Fibroblast of lung (primary cell): ENCODE measurements at places on chromosomes 2 and 18. TPM values are rescaled to one million over a fixed set of nuclear protein-coding genes. Genes with fewer than 3 reads are reported as not detected.
A peak's percentile ranks its signal among the peaks of the same experiment; 100 is the strongest.

The RAB27B gene
- 0.77 and 0.99 TPM in 2 replicates for total RNA-seq

The ST6GAL2 gene
- not detected in 2 replicates for total RNA-seq

GRCh38 chr18:671405-671804, 14.0 kb downstream of the TYMS start:
- H3K27ac ChIP-seq = no peak overlapping the region
- no peaks in the 10 kb centered on the region for H3K27me3 ChIP-seq
- no peak overlapping the region for H3K4me3 ChIP-seq
- no peak for DNase-seq
- peaks cover 20% of the 10 kb centered on the region for H3K36me3 ChIP-seq

- no peaks in the 10 kb centered on the region for H3K4me1 ChIP-seq
- no peak overlapping the region for H3K4me3 ChIP-seq
- no peaks in the 10 kb centered on the region for H3K27me3 ChIP-seq
- no peak overlapping the region for H3K27ac ChIP-seq
- no peaks in the 10 kb centered on the region for H3K36me3 ChIP-seq
- DNase-seq = no peak
Observed at GRCh38 chr2:134763164-134763710, 44.4 kb upstream of the TMEM163 start.

DNA sequence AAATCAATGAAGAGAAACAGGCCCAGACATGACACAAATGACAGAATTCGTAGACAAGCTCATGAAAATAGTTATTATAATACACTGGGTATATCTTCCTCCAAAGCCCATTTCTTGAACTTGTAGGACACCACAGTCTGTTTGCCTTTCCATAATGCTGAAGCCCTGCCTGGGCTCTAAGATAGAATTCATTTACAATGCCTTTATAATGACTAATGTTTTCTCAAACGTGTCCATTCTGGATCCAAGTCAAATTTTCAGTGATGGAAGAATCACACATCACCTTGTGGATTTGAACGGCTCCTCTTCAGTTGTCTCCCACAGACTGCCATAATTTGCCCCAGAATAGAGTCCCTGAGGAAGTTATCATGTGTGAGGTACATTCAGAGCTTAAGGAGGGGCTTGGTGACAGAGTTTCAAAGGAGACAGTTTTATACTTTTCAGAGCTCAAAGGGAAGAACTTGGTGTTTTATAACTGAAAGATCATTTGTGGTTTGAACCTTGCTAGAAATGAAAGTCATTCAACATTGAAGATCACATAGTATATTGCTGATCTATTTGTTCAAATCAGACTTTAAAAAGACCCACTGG, 38.2 kb downstream of the CASP8 start:
- H3K27me3 ChIP-seq = no peaks in the 10 kb centered on the region
- no peaks in the 10 kb centered on the region for H3K36me3 ChIP-seq
- H3K4me1 ChIP-seq = no peaks in the 10 kb centered on the region
- DNase-seq = no peak

GRCh38 chr2:197369933-197370320, 59.3 kb upstream of the ANKRD44 start:
- H3K4me1 ChIP-seq = no peaks in the 10 kb centered on the region
- H3K4me3 ChIP-seq = no peak overlapping the region
- H3K27me3 ChIP-seq = no peaks in the 10 kb centered on the region
- no peaks in the 10 kb centered on the region for H3K36me3 ChIP-seq
- DNase-seq = peak; percentile 43

DNA sequence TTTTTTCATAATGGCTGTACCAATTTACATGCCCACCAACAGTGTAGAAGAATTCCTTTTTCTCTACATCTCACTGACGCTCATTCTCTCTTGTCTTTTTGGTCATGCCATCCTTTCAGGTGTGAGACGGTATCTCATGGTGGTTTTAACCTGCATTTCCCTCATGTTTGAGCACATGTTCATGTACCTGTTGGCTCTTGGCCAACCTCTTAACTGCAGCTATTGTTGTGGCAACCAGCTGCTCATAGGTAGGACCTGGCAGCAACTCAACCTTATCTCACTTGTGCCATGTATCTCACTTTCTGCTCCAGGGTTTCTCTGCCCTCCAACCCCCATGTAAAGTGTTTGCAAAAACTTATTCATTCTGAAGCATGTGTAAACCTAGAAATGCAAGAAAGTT, 167.5 kb downstream of the UPP2 start:
- H3K4me1 ChIP-seq = no peaks in the 10 kb centered on the region
- H3K4me3 ChIP-seq = no peak overlapping the region
- no peak for DNase-seq
- no peaks in the 10 kb centered on the region for H3K36me3 ChIP-seq

- no peaks in the 10 kb centered on the region for H3K4me1 ChIP-seq
- no peak overlapping the region for H3K4me3 ChIP-seq
- no peak overlapping the region for H3K27ac ChIP-seq
- no peaks in the 10 kb centered on the region for H3K27me3 ChIP-seq
Observed at GRCh38 chr18:47909484-47909883, 21.0 kb downstream of the SMAD2 start.

DNA sequence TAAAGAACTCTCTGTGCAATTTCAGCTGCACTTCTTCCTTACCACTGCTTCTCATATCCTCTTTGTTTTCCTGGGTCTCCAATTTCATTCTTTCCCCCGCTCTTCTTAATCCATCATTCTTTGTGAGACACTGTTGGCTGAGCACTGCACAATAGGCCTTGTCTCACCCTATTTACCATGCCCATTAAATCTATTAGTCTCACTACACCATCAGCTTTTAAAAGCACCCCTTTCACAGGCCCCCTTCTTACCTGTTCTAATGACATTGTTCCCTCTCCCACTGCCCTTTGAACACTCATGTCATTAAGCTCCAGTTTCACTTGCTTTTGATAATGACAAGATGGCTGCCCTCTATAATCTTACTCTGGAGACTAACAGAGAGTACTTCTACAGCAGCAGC, 404.1 kb upstream of the ACVR2A start:
- no peaks in the 10 kb centered on the region for H3K27me3 ChIP-seq
- no peaks in the 10 kb centered on the region for H3K4me1 ChIP-seq
- no peaks in the 10 kb centered on the region for H3K36me3 ChIP-seq
- no peak for DNase-seq

- peak overlapping the region; percentile 21 for H3K4me3 ChIP-seq
- H3K36me3 ChIP-seq = peaks cover 3% of the 10 kb centered on the region
- H3K27me3 ChIP-seq = no peaks in the 10 kb centered on the region
- no peak for DNase-seq
- peaks cover 8% of the 10 kb centered on the region for H3K4me1 ChIP-seq
Observed at GRCh38 chr18:55250768-55251173, 291.5 kb upstream of the CCDC68 start.

- H3K36me3 ChIP-seq = no peaks in the 10 kb centered on the region
- no peak overlapping the region for H3K4me3 ChIP-seq
- no peak for DNase-seq
- H3K27me3 ChIP-seq = no peaks in the 10 kb centered on the region
- no peak overlapping the region for H3K27ac ChIP-seq
- no peaks in the 10 kb centered on the region for H3K4me1 ChIP-seq
Observed at GRCh38 chr18:37499913-37500312, 65.7 kb downstream of the CELF4 start.

The CD302 gene
- 9.4 and 15.9 TPM in 2 replicates for total RNA-seq

DNA sequence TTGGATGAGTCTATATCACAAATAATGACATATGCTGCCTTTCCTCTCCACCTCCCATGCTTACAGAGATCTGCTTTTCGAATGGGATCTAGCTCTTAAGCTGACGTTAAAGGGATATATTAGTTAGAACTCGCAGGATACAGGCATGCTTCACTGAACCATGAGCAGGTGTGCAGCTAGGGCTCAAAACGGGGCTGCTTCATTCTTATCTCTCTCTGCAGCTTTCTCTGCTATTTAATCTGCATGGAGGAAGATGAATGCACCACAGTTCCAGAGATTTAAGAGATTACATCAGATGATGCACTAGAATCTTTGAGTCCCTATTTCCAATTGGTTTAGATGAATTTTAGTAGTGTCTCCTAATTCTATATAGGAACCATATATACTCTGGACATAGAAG, 327.0 kb downstream of the RAD51AP2 start:
- DNase-seq = no peak
- H3K27me3 ChIP-seq = no peaks in the 10 kb centered on the region
- H3K4me3 ChIP-seq = no peak overlapping the region
- no peak overlapping the region for H3K27ac ChIP-seq
- H3K4me1 ChIP-seq = no peaks in the 10 kb centered on the region
- H3K36me3 ChIP-seq = no peaks in the 10 kb centered on the region

The CAPN14 gene
- under 0.01 and 0.17 TPM in 2 replicates for total RNA-seq

DNA sequence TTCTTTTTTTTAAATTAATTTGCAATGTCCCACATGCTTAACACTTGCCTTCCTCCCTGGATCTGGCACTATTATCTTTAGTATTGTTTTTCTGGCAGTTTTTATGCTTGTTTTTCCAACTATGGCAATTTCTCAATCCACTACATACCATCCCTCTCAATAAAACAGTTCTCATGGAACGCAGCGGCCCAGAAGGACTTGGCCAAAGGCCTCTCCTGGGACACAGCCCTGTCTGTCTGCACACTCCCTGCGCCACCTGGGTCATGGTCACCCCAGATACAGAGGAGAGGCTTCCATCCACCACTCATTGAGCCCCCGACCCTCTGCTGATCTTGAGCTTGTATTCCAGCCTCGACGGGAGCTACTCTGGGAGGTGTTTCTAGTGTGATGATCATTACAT, 91.2 kb downstream of the TWIST2 start:
- peak overlapping the region; percentile 46 for H3K27ac ChIP-seq
- H3K4me3 ChIP-seq = no peak overlapping the region
- H3K27me3 ChIP-seq = no peaks in the 10 kb centered on the region
- no peaks in the 10 kb centered on the region for H3K36me3 ChIP-seq

DNA sequence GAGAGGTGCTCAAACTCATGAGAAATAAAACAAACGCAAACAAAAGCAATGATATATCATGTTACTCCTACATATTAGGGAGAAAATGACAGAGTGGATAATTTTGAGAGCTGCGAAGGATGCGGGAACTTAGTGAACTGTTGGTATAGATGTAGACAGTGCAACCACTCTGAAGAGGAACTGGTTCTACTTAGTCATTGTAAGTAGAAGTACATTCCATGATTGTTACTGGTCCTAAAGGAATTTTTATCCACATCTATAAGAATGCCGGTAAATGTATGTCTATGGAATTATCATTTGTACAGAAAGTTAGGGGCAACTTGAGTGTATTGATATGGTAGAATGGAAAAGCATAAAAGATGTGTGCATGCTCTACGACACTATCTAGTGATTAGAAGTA, 1238.4 kb downstream of the LRP1B start:
- H3K27me3 ChIP-seq = no peaks in the 10 kb centered on the region
- no peak for DNase-seq
- no peak overlapping the region for H3K4me3 ChIP-seq
- no peaks in the 10 kb centered on the region for H3K4me1 ChIP-seq
- no peaks in the 10 kb centered on the region for H3K36me3 ChIP-seq

GRCh38 chr2:134189009-134189720, 64.7 kb upstream of the MGAT5 start:
- no peak overlapping the region for H3K4me3 ChIP-seq
- peaks cover 9% of the 10 kb centered on the region for H3K4me1 ChIP-seq
- no peak overlapping the region for H3K27ac ChIP-seq
- no peaks in the 10 kb centered on the region for H3K36me3 ChIP-seq

The TANC1 gene
- total RNA-seq = 30.8 and 41.9 TPM in 2 replicates

DNA sequence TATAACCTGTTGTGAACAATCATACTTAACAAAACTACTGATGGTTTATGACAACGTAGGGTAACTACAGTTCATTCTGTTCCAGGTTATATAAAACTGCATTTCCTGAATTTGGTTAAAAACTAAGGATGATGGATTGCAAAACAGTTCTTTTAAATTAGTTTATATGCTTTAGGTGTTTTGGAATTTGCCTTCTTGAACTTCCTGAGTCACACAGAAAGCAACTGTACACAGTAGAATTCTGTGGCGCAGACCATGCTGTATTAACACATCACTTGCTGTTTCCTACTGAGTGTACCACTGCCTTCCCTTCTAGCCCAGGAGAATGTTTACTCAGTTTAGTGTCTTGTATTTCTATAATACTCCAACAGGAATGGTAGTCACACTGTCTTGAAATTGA, 19.4 kb downstream of the ITGB1BP1 start:
- no peak overlapping the region for H3K4me3 ChIP-seq
- no peaks in the 10 kb centered on the region for H3K27me3 ChIP-seq
- peaks cover 14% of the 10 kb centered on the region for H3K4me1 ChIP-seq
- no peak overlapping the region for H3K27ac ChIP-seq
- DNase-seq = peak; percentile 65

GRCh38 chr2:73013936-73014335, 57.6 kb downstream of the SFXN5 start:
- H3K27ac ChIP-seq = no peak overlapping the region
- H3K27me3 ChIP-seq = no peaks in the 10 kb centered on the region
- no peak overlapping the region for H3K4me3 ChIP-seq
- H3K36me3 ChIP-seq = no peaks in the 10 kb centered on the region

GRCh38 chr2:165469417-165469816, at the start of gene CSRNP3:
Gene CSRNP3, plus strand, starts transcription at chr2:165469698. Its CDS starts 125,368 bp downstream, at chr2:165595066.
- no peaks in the 10 kb centered on the region for H3K4me1 ChIP-seq
- DNase-seq = peak; percentile 86
- H3K27ac ChIP-seq = no peak within 1 kb of the TSS
- peak within 1 kb of the TSS; percentile 46 for H3K4me3 ChIP-seq
- no peaks in the 10 kb centered on the region for H3K27me3 ChIP-seq

- H3K36me3 ChIP-seq = no peaks in the 10 kb centered on the region
- no peaks in the 10 kb centered on the region for H3K27me3 ChIP-seq
- H3K4me3 ChIP-seq = no peak overlapping the region
- DNase-seq = no peak
- H3K27ac ChIP-seq = no peak overlapping the region
Observed at GRCh38 chr2:26892133-26892532, 44.2 kb downstream of the DPYSL5 start.

The MROH2A gene
- total RNA-seq = not detected in 2 replicates

DNA sequence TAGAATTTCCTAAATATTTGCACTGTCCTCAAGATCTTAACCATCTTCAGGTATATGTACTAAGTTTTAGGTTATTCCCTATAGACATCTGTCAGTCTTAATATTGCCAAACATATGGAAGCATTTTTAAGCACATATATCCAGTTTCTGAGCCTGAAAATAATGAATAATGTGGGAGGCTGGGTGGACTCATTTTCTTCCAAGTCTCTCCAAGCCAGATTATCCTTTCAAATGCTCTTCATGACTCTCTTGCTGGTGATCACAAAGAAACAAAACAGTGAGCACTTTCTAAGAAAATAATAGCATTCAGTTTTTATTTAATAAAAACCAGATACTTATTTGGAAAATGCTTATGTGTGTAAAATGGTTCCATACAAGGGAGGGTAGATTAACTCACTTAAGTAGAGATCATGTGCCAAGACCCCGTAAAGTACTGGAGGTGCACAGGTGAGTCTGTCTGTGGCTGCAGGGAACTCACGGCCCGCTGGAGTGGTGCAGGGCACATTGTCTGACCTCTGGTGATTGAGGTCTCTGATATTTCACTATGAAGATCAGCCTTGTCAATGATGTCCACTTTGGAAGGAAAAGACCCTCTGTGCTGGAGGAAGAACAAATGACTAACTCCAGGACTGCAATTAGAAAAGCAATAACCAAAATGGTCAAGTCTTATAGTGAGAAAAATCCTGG, 161.6 kb downstream of the TMEM18 start:
- H3K27ac ChIP-seq = no peak overlapping the region
- H3K4me1 ChIP-seq = no peaks in the 10 kb centered on the region
- H3K4me3 ChIP-seq = no peak overlapping the region
- no peaks in the 10 kb centered on the region for H3K36me3 ChIP-seq

The TTC27 gene
- 15.7 and 18.2 TPM in 2 replicates for total RNA-seq

- H3K27ac ChIP-seq = no peak overlapping the region
- peak; percentile 84 for DNase-seq
- H3K27me3 ChIP-seq = no peaks in the 10 kb centered on the region
- no peak overlapping the region for H3K4me3 ChIP-seq
Observed at GRCh38 chr18:830315-830901, 18.4 kb upstream of the YES1 start.
